ENCODE measurements at places on chromosomes 1 and 21.

DNA sequence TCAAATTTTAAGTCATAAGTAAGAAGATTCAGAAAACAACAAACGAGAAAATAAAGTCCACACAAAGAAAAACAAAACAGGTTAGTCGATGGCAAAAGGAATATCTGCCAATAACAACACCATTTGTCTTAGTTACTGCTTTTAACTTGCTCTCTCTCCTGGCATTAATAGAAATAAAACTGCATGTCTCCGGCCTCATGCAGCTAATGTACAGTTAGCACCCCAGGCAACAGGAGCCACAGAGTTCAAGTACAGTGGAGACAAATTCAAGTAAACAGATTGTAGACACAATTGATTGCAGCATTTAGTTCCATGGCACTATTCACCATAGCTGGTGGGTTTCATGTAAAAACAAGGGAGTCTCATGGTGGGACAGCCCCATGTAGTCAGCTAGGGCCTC lies 33.5 kb downstream of the SUSD4 start:
- DNase-seq: no peak

GRCh38 chr1:211013346-211014240 lies 120.4 kb downstream of the KCNH1 start:
- no peak for DNase-seq

DNA sequence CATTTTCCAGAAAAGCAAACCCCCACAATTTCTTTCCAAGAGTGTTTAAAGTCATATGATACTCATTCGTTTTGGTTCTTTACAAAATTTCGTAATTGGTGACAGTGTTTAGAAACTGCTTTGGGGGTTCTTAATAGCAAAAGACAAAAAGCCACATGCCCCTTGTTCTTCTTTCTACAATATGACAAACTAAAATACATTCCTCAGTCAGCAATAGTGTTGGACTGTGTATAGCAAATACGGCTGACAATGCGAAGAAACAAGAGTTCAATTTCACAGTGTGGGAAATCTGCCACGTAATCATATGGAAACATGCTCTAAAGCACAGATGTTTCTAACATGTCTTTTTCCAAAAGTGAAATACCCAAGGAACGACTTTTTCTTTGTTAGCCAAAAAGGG lies 7.6 kb upstream of the IFNAR1 start:
- no peak for DNase-seq

GRCh38 chr1:51760872-51761271 lies 117.7 kb downstream of the NRDC start:
- no peak for DNase-seq

- DNase-seq: no peak
Measured at GRCh38 chr1:1922956-1923833, 4.1 kb upstream of the TMEM52 start.

- no peak for DNase-seq
Measured at GRCh38 chr1:109864930-109865612, 45.6 kb upstream of the CSF1 start.

GRCh38 chr1:31182352-31182751 lies 57.3 kb downstream of the NKAIN1 start:
- peak; percentile 62 for DNase-seq

DNA sequence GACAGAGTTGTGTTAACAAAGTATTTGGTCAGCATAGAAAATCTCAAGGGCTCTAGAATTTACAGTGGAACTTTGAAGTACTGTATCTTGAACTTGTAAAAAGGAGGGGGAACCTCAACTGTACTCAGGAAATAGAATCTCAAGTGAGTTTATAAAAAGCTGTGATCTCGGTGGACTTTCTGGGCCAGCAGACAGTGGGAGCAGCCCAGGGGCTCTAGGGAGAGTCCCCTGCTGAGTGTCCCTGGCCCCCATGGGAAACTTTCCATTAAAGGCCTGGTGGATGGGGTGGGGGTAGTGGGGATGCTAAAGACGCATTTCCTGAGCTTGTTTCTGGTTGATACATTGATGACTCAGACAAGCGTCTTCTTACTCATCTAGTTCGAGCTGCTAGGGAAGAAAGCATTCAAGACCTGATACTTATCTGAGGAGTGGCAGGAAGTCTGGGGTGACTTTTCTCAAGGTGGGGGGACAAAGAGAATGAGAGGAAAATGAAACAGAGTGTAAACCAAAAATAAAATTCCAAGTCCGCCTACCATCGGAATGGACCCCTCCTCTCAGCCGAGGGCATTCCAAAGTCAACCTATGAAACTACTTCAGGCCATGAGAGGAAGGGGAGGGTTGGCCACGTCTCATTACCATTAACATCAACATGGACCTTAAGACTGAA lies 65.5 kb downstream of the NID1 start:
- DNase-seq: peak; percentile 45

DNA sequence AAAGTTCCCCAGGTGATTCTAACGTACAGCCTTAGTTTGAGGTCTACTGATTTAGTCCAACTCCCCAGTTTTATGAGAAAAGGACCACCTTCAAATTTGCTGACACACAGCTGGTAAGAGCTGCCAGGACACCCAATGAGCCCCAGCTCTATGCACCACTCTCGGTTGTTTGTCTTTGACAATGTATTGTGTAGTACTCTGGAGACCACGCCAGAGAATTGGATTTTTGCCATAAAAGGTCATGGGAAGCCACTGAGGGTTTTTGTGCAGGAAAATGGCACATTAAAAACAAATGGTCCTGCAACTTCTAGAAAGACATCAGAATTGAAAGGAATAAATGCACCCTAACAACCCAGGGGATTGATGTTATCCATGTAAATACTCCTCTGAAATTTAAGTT lies 7.1 kb upstream of the IER5 start:
- DNase-seq: no peak

- DNase-seq: no peak
Measured at GRCh38 chr1:30678209-30678608, 45.2 kb downstream of the MATN1 start.
